ENCODE measurements at places on chromosomes 3 and 15.
A peak's percentile ranks its signal among the peaks of the same experiment; 100 is the strongest.

- DNase-seq: no peak
- no peak overlapping the region for H3K4me3 ChIP-seq
- no peaks in the 10 kb centered on the region for H3K36me3 ChIP-seq
- no peaks in the 10 kb centered on the region for H3K27me3 ChIP-seq
- no peaks in the 10 kb centered on the region for H3K4me1 ChIP-seq
- no peak overlapping the region for H3K27ac ChIP-seq
These were observed 210.1 kb upstream of the SATB1 start for GRCh38 chr3:18635215-18635614.

- no peak for DNase-seq
- no peaks in the 10 kb centered on the region for H3K27me3 ChIP-seq
- H3K36me3 ChIP-seq: no peaks in the 10 kb centered on the region
- no peak overlapping the region for H3K4me3 ChIP-seq
- no peaks in the 10 kb centered on the region for H3K4me1 ChIP-seq
These were observed 74.5 kb downstream of the TMEM108 start for GRCh38 chr3:133112666-133113065.

DNA sequence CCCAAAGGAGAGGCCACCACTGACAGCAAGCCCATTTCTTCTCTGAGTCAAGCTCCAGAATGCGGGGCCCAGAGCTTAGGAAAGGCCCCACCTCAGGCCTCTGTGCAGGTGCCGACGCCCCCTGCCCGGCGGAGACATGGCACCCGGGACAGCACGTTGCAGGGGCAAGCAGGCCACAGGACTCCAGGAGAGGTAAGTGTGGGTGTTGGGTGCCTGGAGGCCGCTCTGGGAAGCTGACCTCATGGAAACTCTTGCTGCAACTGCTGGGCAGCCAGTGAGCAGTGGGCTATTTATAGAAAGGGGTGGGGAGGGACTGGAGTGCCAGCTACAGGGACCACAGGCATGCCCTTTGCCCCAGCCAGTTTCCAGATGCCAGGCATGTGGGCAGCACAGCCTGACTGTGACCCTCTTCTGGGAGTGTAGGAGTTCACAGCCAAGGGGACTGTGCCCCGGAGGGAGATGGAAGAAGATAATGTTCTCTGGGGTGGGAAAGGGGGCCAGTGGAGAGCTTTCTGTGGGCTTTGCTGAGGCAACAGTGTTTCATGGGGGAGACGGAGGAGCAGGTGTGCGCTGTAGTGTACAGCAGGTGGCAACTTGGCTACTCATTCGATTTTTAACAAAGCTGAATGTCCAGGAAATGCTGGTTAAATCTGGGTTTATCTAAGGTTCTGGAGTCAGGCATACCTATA is 23.7 kb downstream of the ALPK3 start:
- peaks cover 52% of the 10 kb centered on the region for H3K36me3 ChIP-seq
- H3K4me1 ChIP-seq: peaks cover 57% of the 10 kb centered on the region
- no peak overlapping the region for H3K4me3 ChIP-seq
- DNase-seq: peak; percentile 86
- no peaks in the 10 kb centered on the region for H3K27me3 ChIP-seq
- peak overlapping the region; percentile 96 for H3K27ac ChIP-seq

DNA sequence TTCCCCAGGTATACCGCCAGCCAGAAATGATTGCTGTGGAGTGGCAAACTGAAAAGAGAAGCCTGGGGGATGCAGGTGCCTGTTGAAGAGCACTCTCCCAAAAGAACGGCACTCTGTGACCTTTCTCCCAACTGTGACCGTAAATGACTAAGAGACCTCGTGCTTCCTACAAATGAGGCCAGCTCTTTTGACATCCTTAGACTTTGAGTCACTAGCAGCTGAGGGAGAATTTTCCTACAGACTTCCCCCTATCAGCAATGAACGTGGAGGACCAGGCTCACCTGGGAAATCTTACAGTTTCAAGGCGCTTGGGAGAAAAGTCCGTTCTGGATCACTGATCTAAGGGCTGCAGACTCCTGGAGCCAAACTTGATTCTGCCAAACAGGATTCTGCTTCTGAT is 8.6 kb downstream of the AQP9 start:
- peaks cover 2% of the 10 kb centered on the region for H3K4me1 ChIP-seq
- H3K4me3 ChIP-seq: no peak overlapping the region
- peaks cover 4% of the 10 kb centered on the region for H3K27me3 ChIP-seq
- no peaks in the 10 kb centered on the region for H3K36me3 ChIP-seq
- H3K27ac ChIP-seq: no peak overlapping the region

GRCh38 chr3:18426597-18427193 is 1.6 kb upstream of the SATB1 start:
- H3K4me3 ChIP-seq: no peak overlapping the region
- peak; percentile 4 for DNase-seq
- no peaks in the 10 kb centered on the region for H3K4me1 ChIP-seq

Measured in muscle of leg (tissue), 16 donors.